ENCODE measurements at places on chromosomes 7 and 10.

- DNase-seq: no peak
Measured at GRCh38 chr10:25747084-25747483, 186.9 kb upstream of the MYO3A start.

- DNase-seq: no peak
Measured at GRCh38 chr7:45156516-45157272, 897 bp upstream of the RAMP3 start.

- no peak for DNase-seq
Measured at GRCh38 chr7:157467496-157468212, 130.8 kb downstream of the DNAJB6 start.

DNA sequence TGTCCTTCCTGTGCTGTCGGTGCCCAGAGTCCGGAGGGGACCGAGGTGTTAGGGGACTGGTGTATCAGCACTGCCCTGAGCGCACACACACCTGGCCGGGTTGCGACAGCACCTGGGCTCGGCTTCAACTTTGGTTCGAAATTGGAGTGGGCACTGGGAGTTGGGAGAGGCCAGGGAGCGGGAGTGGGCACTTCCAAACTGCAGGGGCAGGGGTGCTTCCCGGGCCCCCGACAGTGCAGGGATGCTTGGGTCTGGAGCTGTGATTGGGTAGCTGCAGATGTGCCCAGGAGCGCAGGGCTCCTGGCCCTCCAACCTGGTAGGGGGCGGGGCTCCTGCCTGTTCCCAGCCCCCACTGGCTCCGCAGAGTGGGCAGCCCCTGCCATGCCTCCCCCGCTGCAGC is 7.7 kb downstream of the BBS9 start:
- DNase-seq: no peak

GRCh38 chr10:16195178-16195769 is 241.5 kb upstream of the PTER start:
- no peak for DNase-seq

- no peak for DNase-seq
Measured at GRCh38 chr10:52573347-52573746, 199.2 kb downstream of the MBL2 start.

DNA sequence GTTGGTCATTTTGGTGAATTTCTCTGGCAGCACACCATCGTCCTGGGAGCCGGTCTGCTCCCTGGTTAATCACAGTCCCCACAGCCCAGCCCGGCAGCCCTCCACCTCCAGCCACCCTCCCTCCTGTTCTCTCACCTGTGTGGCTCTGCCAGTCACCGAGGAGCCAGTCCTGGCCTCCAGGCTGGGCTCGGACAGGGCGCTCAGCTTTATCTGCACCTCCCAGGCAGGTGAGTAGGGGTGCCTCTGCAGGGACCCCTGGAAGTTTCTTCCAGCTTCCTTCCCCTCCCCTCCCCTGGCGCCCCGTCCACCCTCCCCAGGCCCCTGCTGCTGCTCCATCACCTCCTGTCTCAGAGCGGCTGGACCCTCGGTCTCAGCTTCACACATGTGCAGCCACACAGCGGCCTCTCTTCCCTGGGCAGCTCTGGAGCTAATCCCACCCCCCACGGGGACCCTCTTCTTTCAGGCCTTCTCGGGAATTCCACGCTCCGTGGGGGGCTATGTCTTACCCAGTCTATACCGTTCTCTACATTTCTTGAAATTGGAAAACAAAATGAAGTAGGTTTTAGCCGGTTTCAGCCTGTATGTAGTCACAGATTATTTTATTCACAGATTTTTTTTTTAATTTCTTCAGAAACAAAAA is 213.9 kb upstream of the PPP2R2D start:
- DNase-seq: no peak

DNA sequence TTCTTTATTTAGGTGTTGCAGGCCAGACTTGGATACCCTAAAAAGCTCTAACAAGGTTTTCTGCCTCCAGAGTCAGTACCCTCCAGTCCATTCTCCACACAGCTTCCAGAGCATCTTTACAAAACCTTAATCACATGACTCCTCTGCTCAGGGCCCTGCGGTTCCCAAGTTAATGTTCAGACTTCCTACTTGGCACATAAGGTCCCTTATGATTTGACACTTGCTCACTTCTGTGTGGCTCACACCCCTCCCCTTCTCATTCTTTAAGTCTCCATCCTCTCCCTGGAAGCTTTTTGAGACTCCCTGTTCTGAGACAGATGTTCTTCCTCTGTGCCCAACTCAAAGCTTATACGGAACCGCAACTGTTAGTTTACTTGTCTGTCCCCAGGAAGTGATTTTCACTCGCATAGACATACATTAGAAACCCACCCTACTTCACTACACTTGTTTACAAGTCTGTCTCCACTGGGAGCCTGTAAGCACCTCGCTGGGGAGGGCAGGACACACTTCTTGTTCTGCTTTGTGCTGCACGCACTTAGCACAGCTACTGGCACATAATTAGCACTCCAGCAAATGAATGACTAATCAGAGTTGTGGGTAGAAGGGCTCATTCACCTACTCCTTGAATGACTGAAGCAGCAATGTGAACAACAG is 154.3 kb upstream of the LAMB4 start:
- DNase-seq: no peak

- DNase-seq: peak; percentile 16
Measured at GRCh38 chr7:35695473-35695850, 527 bp upstream of the HERPUD2 start.

- DNase-seq: peak; percentile 13
Measured at GRCh38 chr7:26664735-26665416, 199.5 kb downstream of the SKAP2 start.

- no peak for DNase-seq
Measured at GRCh38 chr7:79453558-79454360, at the start of gene MAGI2. TSS of gene MAGI2 (minus strand) at chr7:79453667. CDS start at chr7:79453320, 347 bp downstream.

- DNase-seq: no peak
Measured at GRCh38 chr7:41428381-41428780, 274.5 kb downstream of the INHBA start.

DNA sequence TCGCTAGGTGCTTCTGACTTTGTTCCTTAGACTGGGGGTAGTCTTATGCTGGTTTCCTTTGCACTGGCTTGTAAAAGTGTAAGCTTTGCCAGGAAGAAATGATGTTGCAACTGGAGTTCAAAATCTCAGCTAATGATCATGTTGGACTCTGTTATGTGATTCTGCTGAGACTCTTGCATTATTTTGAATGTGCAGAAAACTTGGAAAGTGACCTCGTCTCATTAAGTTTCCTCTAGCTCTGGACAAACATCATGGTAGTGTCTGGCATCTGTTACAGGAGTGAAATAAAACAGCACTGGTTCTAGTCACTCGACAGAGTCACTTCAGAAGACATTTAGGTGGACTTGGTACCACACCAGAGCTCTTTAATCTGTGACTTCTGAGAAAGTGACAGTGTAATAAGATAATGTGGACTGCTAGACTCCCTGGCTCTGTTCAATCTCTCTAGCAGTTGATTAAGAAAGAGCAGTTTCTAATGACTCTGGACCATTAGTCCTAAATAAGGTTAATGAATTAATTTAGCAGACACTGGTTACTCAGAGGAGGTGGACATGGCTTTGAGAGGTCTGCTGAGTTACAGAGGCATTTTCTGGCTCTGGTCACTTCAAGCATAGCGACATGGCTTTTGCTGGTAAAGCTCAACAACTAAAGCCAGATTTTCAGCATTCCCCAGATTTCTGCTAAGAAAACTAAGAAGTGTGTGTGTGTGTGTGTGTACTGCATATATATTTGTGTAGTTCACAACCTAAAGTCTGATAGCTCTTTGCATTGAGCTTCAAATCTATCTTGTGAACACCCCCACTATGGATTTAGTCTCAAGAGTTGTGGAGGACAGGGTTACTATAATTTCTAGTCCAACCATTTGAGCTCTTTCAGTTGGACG is 2.0 kb downstream of the NRP1 start:
- DNase-seq: no peak

DNA sequence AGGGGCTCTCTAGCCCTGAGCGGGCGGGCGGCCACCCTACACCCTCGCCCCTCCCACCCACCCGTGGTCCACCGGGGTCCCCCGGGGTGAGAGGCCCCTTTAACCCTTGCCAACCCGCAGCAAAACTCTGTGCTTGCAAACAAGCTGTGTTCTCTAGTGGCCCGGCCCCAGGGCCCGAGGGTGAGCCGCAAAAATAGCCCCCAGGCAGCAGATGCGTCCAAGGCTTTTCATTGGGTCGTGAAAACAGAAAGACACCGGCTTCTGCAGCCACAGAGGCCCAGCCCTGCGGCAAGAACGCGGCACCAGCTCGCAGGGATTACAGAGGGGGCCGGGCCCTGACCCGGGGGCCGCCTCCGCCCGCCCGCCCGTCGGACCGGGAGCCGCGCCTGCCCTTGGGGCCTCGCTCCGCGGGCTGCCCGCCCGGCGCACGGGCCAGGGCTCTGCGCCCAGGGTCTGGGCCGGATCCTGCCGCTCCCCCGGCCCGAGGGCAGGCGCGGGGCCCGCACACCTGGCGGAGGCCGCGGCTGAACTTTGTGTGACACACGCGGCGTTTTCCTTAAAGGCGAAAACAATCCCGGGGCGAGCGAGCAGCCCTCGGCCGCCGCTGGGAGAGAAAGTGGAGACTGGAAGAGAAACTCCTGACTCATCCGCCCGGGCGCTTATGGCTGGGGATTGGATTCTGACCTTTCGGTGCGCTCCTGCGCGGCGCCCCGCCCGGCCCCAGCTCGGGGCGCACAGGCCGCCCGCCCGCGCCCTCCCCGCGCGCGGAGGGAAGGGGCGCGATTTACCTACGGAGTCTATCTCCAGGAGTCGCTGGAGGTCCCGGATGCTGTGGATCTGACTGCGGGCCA is 2.8 kb downstream of the PDGFA start:
- no peak for DNase-seq

- no peak for DNase-seq
Measured at GRCh38 chr7:26363465-26363864, 71.8 kb downstream of the SNX10 start.
